Spleen (tissue), 13 donors: ENCODE measurements at places on chromosomes 2 and 18. TPM values are rescaled to one million over a fixed set of nuclear protein-coding genes. Genes with fewer than 3 reads are reported as not detected.

DNA sequence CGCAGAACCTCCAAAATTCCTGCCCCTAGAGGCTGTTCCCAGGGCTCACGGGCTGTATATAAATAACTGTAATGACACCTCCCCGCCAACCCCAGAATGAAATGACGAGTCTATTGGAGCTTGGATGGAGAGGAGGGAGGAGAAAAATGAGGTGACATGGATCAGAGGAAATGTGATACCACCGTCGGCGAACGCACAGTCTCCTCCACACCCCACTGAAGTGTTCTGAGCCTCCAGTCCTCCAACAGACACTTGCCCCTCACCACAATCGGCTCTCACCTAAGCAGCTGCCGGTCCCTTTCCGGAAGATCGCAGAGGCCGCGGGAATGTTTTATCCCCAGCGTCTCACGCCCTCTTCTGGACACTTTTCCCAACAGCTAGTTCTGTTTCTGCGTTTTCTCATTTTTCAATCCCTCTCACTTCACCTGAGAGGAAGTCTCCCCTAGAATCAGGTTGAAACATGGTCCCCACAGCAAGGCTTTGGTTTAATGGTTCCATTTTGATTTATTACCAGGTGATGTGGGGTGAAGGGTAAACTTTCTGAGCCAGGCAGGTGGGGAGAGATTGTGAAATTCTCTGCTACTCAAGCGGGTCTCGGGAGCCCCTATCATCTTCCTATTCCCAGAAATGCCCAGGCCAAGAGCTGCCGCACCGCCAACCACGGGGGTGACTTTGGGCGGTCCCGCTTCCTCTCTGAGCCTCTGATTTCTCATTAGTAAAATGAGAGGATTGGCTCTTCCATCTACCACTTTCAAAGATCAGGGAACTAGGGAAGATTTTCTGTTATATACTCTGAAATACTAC, 9.1 kb upstream of the MYO5B start:
- DNase-seq: no peak
- no peak overlapping the region for H3K4me3 ChIP-seq
- H3K36me3 ChIP-seq: no peaks in the 10 kb centered on the region

The THUMPD2 gene
- total RNA-seq: 16.1 TPM

The OTOS gene
- total RNA-seq: not detected

DNA sequence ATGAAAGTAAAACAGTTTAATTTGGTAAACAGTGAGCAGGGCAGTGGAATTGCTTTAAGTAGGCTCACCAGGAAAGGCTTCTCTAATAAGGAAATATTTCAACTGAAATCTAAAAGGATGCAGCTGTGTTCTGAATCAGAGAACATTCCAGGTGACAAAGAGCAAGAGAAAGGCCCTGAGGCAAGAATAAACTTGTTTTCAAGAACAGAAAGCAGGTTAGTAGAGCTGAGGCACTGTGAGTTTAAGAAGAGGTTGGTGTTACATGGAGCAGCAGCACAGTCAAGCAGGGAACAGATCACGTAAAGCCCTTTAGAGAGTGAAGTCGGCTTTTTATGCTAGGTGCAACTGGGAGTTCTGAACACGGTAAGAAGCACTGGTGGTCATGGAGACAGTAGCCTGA, 57.0 kb upstream of the SCN1A start:
- no peaks in the 10 kb centered on the region for H3K36me3 ChIP-seq
- H3K4me1 ChIP-seq: no peaks in the 10 kb centered on the region
- no peak overlapping the region for H3K27ac ChIP-seq
- peaks cover 6% of the 10 kb centered on the region for H3K27me3 ChIP-seq
- DNase-seq: no peak
- H3K4me3 ChIP-seq: no peak overlapping the region

The SEPTIN2 gene
- 327 TPM for total RNA-seq

DNA sequence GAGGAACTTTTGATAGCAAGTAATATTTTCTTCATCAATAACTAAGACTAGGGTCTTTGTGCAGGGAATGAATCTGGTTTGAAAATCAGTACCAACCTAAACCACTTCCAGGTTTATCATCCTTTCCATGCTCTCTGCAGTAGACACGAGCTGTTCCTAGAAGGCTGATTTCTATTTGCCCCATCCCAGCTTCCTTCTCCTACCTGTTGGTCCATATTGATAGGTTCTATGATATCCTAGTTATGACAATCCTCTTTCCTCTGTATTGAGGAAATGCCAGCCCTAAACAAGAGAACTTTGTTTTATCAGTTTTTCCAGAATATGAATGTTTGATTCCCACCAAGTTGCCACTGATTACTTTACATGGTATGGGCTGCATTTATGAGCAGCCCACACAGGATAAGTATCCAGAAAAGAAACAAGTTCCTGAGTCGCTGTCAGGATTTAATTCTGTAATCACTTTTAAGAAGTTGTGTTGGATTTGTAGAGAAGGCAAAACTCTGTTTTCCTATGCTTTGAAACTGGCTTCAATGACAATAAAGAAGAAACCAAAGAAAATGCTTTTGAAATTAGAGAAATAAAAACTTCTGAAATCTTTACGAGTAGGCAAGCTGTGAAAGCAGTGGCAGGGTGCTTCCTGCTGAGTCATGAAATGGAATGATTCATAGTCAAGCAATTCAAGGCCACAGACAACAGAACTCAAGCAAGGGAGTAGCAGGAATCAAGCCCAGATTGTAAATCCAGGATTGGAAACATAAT, 37.3 kb upstream of the TANK start:
- DNase-seq: no peak
- H3K36me3 ChIP-seq: no peaks in the 10 kb centered on the region
- H3K4me3 ChIP-seq: no peak overlapping the region
- peaks cover 24% of the 10 kb centered on the region for H3K4me1 ChIP-seq
- H3K27me3 ChIP-seq: no peaks in the 10 kb centered on the region
- peak overlapping the region; percentile 10 for H3K27ac ChIP-seq

The ALPP gene
- not detected for total RNA-seq

DNA sequence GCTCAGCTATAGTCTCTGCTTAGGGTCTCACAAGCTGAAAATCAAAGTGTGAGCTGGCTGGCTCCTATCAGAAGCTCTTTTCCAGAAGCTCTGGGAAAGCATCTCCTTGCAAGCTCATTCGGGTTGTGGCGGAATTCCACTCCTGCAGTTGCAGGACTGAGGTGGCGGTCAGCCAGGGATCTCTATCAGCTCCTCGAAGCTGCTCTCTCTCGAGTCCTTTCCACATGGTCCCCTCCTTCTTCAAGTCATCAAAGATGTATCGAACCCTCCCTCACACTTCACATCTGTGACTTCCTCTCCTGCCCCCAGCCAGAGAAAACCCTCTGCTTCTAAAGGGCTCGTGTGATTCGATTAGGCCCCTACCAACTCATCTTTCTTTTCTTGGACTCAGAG, 141.7 kb downstream of the ZFP36L2 start:
- no peak overlapping the region for H3K4me3 ChIP-seq
- H3K27ac ChIP-seq: peak overlapping the region; percentile 78
- H3K4me1 ChIP-seq: peaks cover 72% of the 10 kb centered on the region
- no peaks in the 10 kb centered on the region for H3K27me3 ChIP-seq

DNA sequence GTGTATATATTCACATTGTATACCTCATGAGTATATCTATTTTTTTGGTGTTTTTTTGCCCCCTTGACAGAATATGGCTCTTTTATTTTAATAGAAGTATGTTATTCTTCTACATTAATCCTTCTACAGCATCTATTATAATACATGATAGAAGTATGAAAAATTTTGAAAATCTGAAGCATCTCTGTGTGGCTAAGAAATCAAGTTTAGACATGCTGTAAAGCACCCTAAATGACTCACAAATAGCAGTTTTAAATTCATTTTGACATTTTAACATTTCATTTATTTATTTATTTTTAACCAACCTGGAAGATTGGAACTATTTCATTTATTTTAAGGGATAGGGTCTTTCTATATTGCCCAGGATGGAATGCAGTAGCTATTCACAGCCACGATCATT, 33.8 kb upstream of the ROCK1 start:
- H3K4me1 ChIP-seq: no peaks in the 10 kb centered on the region
- H3K27ac ChIP-seq: no peak overlapping the region
- no peak for DNase-seq
- H3K36me3 ChIP-seq: no peaks in the 10 kb centered on the region
- no peaks in the 10 kb centered on the region for H3K27me3 ChIP-seq
- H3K4me3 ChIP-seq: no peak overlapping the region

The CNTNAP5 gene
- total RNA-seq: not detected

The NCKAP1 gene
- total RNA-seq: 40.1 TPM

DNA sequence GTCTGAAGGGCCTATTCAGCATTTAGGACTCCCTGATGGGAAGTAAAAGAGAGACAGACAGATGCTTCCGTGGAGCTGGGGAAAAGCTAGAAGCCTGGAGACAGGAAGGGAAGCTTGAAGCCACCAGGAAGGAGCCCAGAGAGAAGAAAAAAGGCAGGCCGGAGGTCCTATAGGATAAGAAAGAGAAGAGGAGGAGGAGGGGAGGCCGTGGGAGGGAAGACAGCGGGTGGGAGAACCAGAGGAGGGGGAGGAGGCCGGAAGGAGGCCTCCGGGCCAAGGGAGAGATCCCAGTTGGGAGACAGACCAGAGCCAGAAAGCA, 107.1 kb upstream of the PKDCC start:
- no peaks in the 10 kb centered on the region for H3K27me3 ChIP-seq
- DNase-seq: no peak
- H3K4me1 ChIP-seq: no peaks in the 10 kb centered on the region

The RGPD3 gene
- total RNA-seq: 1.2 TPM

The UBE2F gene
- total RNA-seq: 45.8 TPM

The SRD5A2 gene
- not detected for total RNA-seq

The SERPINB12 gene
- total RNA-seq: not detected

The PARD3B gene
- total RNA-seq: 27.8 TPM

- no peaks in the 10 kb centered on the region for H3K36me3 ChIP-seq
- H3K4me3 ChIP-seq: no peak overlapping the region
- no peak overlapping the region for H3K27ac ChIP-seq
- H3K27me3 ChIP-seq: no peaks in the 10 kb centered on the region
- H3K4me1 ChIP-seq: no peaks in the 10 kb centered on the region
- no peak for DNase-seq
Observed at GRCh38 chr2:2940061-2940460, 437.6 kb downstream of the EIPR1 start.

- peaks cover 16% of the 10 kb centered on the region for H3K27me3 ChIP-seq
- H3K36me3 ChIP-seq: no peaks in the 10 kb centered on the region
- no peak overlapping the region for H3K4me3 ChIP-seq
- peaks cover 13% of the 10 kb centered on the region for H3K4me1 ChIP-seq
- peak; percentile 32 for DNase-seq
Observed at GRCh38 chr2:120866483-120867140, 130.9 kb downstream of the GLI2 start.

The GKN2 gene
- total RNA-seq: not detected

DNA sequence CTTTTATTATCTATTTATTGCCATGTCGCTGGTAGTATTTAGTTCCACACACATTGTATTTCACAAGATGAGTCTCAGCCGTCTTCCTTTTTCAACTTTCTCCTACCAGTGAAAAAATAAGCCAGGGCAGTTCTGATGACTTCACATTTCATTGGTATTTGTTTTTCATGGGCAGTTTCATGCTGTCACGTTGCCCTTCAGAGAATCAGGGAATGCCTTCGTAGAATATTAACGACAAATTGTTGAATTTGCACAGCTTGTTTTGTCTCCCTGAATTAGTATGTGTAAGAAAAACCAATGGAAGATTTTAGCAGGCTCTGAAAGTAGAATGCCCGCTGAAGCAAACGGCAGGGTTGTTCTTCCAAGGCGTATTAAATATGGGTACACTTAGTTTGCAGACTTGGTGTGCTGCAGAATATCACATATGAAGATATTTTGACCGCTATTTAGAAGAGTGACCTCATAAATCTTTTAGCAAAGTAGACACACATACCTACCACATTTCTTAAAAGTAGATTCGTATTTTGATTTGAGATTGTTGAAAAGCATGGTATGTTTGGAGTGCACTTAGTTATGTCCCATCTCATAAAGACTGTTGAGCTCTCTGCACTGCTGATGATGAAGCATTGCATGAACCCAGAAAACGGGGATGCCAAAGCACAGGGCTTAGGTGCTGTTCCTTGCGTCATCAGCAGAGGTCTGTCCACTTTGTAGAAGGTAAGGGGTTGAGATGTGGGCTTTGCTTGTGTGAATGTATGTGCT, 2.9 kb downstream of the NEDD4L start:
- H3K27me3 ChIP-seq: no peaks in the 10 kb centered on the region
- H3K4me3 ChIP-seq: no peak overlapping the region
- no peaks in the 10 kb centered on the region for H3K36me3 ChIP-seq
- H3K4me1 ChIP-seq: peaks cover 8% of the 10 kb centered on the region
- DNase-seq: no peak
- no peak overlapping the region for H3K27ac ChIP-seq

The GPBAR1 gene
- 7.3 TPM for total RNA-seq

DNA sequence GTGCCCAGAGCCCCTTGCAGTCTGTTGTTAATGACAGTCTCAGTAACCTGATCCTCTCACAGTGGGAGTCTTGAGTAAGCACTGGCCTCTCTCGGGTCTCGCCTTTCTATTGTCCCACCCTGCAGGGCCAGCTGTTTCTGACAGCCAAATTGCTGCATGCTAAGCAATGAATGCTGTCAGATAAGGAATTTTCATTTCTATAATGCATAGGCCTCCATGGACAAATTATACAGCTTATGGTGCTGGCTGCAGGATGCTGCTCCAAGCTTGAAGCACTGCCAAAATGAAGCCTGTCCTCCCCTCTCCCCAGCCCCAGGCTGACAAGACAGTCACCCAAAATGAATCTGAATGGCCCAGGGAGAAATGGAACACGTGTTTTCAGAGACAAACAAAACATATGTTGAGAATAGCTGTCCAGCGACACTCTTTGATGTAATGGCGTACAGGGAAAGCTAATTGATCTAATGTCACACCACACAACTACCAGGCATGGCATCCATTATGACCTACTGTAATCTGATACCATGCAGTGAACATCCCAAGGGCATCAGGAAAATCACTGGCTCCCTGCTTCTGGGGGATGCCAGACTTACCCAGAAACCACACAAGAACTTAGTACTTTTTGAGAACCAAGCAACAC, 36.8 kb downstream of the ACVR1 start:
- H3K36me3 ChIP-seq: no peaks in the 10 kb centered on the region
- H3K4me1 ChIP-seq: peaks cover 61% of the 10 kb centered on the region
- no peaks in the 10 kb centered on the region for H3K27me3 ChIP-seq
- H3K4me3 ChIP-seq: no peak overlapping the region

The ECEL1 gene
- total RNA-seq: not detected

- H3K4me3 ChIP-seq: no peak overlapping the region
- no peaks in the 10 kb centered on the region for H3K27me3 ChIP-seq
- no peaks in the 10 kb centered on the region for H3K36me3 ChIP-seq
- DNase-seq: no peak
Observed at GRCh38 chr2:217799563-217800432, 203.0 kb downstream of the TNS1 start.

The RTP5 gene
- total RNA-seq: 2.2 TPM

The AQP12A gene
- total RNA-seq: not detected

DNA sequence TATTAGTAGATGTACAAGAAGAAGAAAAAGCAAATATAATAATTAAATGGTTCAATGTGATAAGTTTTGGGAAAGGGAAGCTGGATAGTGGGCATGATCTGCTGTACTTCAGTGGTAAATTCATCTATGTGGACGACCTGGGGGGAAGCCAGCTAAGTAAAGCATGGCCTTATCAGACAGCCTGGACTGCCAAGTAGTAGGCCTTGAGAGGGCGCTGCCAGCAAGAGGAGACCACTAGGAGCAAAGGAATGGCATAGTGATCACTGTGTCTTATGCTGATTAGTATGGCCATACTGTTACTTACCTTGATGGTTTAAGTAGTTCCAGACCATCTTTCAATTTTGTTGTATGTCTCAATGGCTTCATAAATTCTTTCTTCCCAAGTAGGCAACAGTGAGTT, 287.6 kb downstream of the SETBP1 start:
- H3K27me3 ChIP-seq: no peaks in the 10 kb centered on the region
- no peaks in the 10 kb centered on the region for H3K36me3 ChIP-seq
- H3K4me3 ChIP-seq: no peak overlapping the region
- H3K4me1 ChIP-seq: peaks cover 3% of the 10 kb centered on the region
